ENCODE measurements at places on chromosomes 12 and 14. TPM values are rescaled to one million over a fixed set of nuclear protein-coding genes. Genes with fewer than 3 reads are reported as not detected.

Gene KRT3
- not detected for total RNA-seq

Gene FLVCR2
- total RNA-seq = 1.8 TPM

Gene TMEM253
- 0.26 TPM for total RNA-seq

Gene AMHR2
- total RNA-seq = not detected

Gene HNRNPA1
- total RNA-seq = 588 TPM

Gene ITGB7
- 2.1 TPM for total RNA-seq

Gene CMKLR1
- 16.1 TPM for total RNA-seq

Gene SLC24A4
- total RNA-seq = 0.26 TPM

Gene GZMB
- total RNA-seq = 0.73 TPM

Gene CYP46A1
- 4.1 TPM for total RNA-seq

Gene LRTM2
- total RNA-seq = not detected

Gene AMN
- total RNA-seq = 0.68 TPM

All from left cardiac atrium (tissue), 4 donors.